ENCODE measurements at places on chromosomes 2 and 18.
A peak's percentile ranks its signal among the peaks of the same experiment; 100 is the strongest.

DNA sequence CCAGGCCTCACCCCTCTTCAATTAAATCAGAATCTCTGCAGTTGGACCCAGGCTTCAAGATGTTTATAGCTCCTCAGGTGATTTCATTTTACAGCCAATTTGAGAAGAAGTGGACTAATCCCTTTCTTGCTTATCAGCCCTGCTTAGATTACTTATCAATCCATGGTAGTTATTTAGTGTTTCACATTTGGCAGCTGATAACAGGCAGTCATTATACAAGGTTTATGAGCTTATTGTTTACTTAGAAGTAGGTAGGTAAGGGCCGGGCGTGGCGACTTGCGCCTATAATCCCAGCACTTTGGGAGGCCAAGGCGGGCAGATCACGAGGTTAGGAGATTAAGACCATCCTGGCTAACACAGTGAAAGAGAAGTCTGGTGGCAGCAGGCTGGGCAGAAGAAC lies 237.5 kb downstream of the CTNNA2 start:
- DNase-seq, result no peak

DNA sequence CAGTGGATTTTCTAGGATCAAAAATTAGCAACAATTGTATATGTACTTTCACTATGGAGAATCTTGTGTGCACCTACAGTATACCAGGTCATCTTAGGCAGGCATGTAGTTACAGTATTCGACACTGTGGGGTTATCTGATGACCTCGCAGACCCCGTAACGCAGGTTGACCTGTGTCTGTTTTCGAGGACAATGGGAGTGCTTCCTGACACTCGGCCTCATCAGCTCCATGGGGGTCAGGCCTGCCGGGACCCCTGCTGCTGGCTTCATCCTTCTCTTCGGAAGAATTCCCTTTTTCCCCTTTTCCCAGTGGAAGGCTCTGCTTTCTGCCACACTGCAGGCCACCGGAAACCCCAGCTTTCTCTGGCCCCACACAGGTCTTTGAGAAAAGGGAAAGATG lies 102.8 kb upstream of the TMEM18 start:
- DNase-seq, result no peak

DNA sequence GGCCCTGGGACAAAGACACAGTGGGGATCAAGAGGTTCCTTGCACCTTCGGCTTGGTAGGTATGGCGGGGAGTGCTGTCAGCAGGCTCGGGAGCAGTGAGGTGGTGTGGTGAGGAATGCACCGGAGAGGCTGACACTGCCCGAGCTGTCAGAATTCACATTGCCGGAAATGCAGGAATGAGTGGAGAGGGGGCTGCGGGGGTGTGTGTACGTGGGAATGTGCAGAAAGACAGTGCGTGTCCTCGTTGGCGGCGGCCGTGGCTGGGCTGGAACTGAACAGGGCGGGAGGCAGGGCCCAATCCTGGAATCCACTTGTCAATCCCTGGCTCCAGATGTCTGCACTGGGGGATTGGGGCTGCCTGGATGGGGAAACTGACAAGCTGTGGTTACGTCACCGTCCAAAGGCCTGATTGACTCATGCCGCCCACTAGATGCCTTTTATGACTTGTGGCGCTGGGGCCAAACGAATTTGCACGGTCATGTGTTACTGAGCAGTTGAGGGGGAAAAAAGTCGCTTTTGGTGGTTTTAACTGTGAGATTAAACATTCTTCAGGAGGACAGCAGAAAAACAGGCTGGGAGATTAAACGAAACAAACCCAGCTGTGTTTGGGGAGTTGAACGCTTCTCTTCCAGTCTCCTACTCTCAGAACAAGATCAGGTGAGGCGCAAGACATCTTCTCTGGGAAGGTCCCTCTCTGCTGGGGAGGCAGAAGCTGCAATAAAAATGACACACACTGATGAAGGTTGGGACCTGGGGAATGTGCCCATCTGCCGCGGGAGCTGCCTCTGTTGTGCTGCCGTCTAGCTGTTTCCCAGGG lies 189.4 kb upstream of the GLI2 start:
- peak; percentile 86 for DNase-seq

DNA sequence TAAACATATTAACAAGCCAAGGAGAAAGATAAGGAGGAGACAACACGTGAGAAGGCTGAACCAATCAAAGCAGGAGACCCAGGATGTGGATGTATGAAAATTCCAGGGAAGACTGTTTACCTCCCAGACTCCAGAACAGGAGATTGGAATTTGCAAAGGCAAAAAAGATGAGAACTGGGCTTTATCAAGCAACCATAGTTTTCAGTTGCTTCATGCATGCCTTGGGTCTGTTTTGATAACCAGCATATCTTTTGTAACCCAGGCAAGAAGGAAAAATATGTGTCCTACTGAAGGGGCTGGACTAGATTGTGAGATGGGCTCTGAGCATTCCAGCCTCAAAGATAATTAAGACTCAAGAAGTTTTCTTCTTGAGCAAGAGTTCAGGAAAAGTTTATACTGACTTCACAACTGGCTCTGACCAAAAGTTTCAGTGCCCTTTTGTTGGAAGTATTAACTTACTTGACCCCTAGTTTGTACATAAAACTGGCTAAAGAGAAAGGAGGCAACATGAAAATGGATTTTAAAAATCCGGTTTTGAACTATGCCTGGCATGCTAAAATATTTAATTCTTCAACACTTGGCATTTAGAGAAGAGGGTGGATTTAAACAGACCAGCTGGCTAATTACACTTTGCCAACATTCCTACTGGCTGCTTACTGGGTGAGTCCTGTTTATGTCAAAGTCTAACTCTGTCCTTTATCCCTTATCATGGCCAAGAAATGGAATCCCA lies 79.3 kb upstream of the CD28 start:
- DNase-seq, result no peak

- DNase-seq, result no peak
Measured at GRCh38 chr18:46325895-46326294, 221.7 kb downstream of the HAUS1 start.

DNA sequence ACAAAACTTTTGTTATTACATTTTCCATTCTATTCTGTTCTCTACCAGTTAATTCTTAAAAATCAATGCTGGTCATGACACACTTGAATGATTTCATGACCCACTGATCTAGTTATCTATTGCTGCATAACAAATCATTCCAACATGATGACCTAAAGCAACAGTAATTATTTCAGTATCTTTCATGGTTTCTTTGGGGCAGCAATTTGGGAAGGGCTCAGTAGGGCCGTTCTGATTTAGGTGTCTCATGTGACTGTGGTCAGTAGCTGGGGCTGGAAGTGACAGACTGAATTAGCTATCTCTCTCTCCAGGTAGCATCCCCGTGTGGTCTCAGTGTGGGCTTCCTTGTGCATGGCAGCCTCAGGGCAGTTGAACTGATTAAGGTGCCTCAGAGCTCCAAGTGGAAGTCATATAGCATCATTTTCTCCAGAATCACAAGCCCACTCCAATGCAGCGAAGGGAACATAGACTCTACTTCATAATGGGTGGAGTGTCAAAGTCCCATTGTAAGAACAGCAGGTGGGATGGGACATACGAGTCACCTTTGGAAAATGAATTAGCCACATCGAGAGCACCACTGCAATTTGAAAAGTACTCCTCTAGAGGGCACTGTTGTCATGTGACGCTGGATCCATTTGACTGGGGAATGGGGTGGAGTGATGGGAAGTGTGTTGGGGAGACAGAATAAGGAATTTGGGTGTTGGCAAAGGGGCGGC lies 39.1 kb upstream of the FAM136A start:
- DNase-seq, result no peak

- peak; percentile 86 for DNase-seq
Measured at GRCh38 chr2:96608469-96609455, 29.4 kb downstream of the KANSL3 start.

GRCh38 chr18:59657012-59657411 lies 40.2 kb downstream of the CCBE1 start:
- no peak for DNase-seq

DNA sequence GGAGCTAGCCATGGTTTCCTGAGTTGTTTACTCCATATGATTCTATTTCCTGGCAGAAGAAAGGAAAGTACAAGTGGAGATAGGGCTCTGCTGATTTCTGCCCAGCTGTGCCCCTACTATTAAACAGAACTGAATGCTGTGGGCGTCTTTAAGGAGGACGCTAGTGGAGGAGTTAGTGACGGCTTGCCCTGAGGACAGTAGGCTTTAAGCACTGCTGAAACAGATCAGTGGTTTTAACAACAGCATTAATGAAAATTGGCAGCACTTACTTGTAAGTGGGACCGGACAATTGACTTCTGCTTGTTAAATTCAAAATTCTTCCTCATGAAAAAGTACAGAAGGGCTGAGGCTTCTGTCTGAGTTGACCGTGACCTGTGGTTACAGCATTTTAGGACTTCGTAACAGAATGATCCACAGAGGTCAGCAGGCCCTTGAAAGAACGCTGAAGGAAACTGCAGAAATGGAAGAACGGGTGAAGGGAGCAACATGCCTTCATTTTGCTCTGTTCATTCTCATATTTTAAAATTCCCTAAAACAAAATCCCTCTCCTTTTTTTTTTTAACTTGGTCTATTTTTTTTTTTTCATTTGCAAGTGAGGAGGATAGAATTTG lies 80.6 kb upstream of the CCDC195 start:
- no peak for DNase-seq

DNA sequence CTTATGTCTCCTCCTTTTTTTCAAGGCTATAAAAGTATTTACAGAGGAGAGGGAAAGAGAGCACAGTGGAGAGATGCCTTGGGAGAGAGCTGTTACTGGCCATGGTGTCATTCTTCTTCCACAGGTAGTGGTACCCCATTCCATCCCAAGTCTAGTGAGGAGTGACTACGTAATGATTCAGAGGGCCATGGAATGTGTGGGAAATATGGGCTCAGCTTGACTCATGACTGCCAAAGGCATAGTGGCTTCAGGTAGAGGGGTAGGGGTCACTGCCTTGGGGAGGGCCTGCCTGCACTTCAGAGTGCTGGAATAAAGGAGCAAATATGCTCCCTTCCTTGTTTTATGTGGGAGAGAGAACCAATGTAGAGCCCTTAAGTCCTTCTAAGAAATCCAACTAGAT lies 620.6 kb downstream of the IRS1 start:
- peak; percentile 15 for DNase-seq

Data from HS-5 (cell line).